Activated T-helper 2 cell treated with anti-CD3 and anti-CD28 coated beads, Interferon-gamma antibody, Interleukin-2, Interleukin-4, amounts not matched to agents 10 μg/mL and 5 μg/mL and 100 μg/mL, durations not matched to agents 14 hours and 24 hours and 36 hours (primary cell): ENCODE measurements at places on chromosomes 16 and 17. TPM values are rescaled to one million over a fixed set of nuclear protein-coding genes. Genes with fewer than 3 reads are reported as not detected.
A peak's percentile ranks its signal among the peaks of the same experiment; 100 is the strongest.

DNA sequence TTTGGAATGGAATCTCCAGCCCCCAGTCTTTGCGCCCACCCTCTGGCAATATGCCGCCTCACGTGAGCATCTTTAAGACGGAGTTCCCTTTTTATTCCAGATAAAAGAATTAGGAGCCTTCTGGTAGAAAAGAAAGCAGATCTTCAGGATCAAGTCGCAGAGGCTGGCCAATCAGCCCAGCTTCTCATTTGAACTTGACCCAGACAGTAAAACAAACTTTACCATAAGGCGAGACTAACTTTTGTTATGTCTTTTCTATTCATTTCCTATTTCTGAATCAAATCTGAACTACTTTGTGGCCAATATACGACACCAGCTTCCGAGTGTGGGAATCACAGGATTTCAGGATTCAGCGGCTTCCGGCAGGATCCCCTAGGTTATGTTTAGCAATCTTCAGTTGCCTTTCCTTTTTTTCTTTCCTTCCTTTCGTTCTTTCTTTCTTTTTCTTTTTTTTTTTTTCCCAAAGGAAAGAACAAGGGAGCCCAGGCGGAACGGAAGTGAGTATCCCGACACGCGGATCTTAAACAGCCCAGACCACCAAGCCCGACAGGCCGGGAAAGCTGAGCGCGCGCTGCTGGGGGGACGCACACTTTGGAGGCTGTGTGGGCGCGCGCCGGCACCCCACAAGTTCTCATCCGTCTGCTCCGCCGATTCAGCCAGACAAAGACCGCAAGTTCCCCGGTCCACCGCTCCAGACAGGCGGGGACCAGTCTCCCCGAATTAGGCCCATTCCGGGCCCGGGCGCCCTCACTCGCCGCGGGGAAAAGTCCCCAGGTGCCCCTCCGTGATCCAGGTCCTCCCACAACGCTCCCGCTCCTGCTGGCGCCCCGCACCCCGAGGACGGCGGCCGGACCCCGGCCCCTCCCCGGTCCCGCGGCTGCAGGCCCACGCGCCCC lies 633 bp downstream of the TBC1D16 start:
- DNase-seq, result peak; percentile 26

- peak; percentile 31 for DNase-seq
Measured at GRCh38 chr16:28845293-28845692, 855 bp downstream of the TUFM start.

- peak; percentile 60 for DNase-seq
Measured at GRCh38 chr17:28763804-28764266, 20.0 kb downstream of the TRAF4 start.

DNA sequence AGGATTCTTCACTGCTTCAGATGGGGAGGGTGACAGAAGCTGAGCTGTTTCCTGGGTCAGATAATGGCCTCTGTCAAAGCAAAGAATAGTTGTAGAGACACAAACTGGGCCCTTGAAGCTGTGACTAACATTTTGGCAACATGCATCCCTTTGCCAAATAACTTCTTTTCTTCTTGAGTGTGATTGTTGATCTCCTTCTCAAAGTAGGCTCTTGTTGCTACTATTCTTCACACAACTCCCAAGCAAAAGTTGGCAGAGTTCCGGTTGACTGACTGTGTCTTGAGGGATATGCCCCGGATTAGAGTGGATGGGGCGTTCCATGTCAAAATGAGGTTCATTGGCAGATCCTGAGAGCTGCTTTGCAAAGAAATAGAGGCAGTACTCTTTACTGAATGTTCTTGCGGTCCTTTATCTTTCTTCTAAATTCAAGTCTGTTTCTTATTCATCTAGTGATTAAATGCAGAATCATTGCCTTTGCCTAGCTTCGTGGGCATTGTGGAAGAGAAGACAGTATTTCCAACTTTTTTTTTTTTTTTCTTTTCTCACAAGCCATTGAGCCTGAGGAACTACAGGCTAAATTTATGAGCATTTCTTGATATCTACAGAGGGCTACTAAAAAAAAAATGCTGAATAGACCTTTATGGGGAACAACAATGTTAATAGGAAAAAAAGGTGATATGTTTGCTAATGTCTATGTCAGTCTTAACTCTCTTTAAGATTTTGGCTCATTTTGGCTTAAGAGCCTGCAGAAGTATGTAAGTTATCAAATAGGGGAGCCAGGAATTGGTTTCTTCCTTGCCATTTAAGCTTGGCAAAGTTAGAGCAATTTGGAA lies 5.8 kb downstream of the WIPF2 start:
- DNase-seq, result no peak

Gene MFSD6L
- 0.64 and 0.94 TPM in 2 replicates for total RNA-seq

GRCh38 chr17:7922845-7923628 lies 6.6 kb downstream of the KCNAB3 start:
- peak; percentile 77 for DNase-seq
